Astrocyte (in vitro differentiated cells and primary cell): ENCODE measurements at places on chromosomes 7 and 10.

GRCh38 chr7:32093415-32094408, 23.5 kb upstream of the PDE1C start:
- DNase-seq: peak; percentile 96

DNA sequence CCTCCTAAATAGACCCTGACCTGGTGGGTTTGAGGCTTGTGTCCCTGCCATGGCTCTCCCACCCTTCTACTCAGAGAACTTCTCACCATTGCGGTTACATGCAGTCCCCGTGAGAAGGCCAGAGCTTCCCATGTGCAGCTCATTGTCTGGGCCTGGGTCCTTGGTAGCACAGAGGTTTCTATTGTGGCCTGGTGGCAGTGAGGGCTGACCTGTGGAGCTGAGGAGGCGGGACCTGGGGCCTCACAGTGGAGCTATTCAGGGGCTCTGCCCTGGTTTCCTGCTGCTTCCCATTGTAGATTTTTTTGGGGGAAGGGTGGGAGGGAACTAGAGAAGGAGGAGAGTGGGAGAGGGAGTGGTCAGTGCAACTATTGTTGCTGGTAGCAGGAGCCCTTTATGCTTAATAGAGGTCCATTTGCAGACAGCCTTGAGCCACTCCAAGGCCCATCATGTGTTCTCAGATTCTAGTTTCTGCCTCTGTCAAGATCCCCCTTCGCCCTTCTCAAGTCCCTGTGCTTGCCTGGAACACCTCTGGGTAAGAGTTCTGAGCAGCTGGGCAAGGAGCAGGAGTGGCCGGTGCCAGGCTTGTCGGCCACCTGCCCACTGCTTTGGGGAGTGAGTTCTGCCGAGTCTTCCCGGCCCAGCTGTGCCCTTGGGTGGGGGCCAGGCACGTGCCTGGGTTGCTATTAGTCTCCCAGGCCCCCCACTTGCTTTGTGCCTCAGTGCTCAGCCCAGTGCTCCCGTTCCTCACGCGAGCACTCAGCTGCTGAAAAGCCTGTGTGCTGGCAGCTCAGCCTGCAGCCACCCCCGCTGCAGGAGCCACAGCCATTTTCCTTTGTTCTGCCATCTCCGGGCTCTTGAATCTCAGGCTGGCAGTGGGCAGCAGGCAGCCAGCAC, 10.7 kb downstream of the TSPAN14 start:
- DNase-seq: peak; percentile 43

GRCh38 chr7:954330-955238, at the start of gene ADAP1:
TSS of gene ADAP1 (minus strand) at chr7:954680. CDS start at chr7:954477, 203 bp downstream.
- DNase-seq: peak; percentile 30

DNA sequence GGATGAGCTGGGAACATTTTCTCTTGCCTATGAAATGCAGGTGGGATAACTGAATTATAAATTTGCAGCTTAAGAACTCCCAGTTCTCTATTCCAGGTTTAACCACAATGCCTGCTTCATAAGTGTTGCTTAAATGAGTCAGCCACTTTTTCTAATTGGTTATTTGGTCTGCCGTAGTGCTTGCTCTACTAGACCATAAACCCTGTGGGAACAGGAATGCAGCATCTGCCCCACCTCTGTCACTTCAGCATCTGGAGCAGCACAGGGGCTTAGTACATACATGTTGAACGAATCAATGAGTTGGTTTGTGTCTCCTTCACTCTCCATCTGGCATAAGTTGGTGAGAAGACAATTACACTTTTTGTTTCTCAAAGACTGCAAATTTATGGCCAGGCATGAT, 95.2 kb upstream of the PTER start:
- no peak for DNase-seq

- no peak for DNase-seq
Observed at GRCh38 chr7:155412416-155413253, 45.3 kb upstream of the EN2 start.

- DNase-seq: no peak
Observed at GRCh38 chr10:132275426-132276178, 32.1 kb downstream of the STK32C start.

- no peak for DNase-seq
Observed at GRCh38 chr7:139523968-139524815, 707 bp downstream of the CLEC2L start.

- no peak for DNase-seq
Observed at GRCh38 chr10:60003651-60004523, 97.5 kb upstream of the CCDC6 start.

- peak; percentile 76 for DNase-seq
Observed at GRCh38 chr7:88219781-88220747, at the start of gene SRI. TSS of gene SRI (minus strand) at chr7:88220038. CDS start at chr7:88220026, 12 bp downstream.

DNA sequence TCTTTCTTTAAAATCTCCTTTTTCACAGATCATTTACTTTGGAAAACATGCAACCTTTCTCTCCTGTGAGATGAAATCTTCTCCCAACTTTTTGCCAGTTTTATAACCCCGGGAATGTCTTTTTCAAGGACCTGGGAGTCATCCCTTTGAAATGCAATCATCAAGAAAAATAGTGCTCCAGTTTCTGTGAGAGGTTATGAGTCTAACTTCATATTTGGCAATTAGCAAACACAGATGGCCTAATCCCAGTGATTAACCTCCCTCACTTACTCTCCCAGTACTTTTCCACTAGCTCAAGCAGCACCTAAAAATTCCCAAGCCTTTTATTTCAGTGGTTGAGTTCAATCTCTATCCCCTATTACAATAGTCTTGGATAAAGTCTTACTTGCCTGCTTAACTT, 185.8 kb upstream of the TMEM106B start:
- peak; percentile 47 for DNase-seq

DNA sequence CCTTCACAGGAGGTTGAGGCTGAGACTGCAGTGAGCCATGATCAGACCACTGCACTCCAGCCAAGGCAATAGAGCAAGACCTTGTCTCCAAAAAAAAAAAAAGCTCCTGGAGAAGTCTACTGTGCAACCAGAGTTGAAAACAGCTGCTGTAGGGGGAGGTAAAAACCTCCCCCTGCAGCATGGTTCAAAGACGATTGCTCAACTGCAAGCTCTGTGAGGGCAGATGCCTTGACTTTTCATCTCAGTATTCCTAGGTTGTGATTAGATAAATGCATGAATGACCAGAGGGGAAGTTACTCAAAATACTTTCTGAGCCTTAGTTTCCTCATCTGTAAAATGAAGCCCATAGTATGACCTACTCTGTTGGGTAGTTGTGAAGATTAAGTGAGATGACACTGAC, 25.0 kb upstream of the PPA1 start:
- DNase-seq: no peak

DNA sequence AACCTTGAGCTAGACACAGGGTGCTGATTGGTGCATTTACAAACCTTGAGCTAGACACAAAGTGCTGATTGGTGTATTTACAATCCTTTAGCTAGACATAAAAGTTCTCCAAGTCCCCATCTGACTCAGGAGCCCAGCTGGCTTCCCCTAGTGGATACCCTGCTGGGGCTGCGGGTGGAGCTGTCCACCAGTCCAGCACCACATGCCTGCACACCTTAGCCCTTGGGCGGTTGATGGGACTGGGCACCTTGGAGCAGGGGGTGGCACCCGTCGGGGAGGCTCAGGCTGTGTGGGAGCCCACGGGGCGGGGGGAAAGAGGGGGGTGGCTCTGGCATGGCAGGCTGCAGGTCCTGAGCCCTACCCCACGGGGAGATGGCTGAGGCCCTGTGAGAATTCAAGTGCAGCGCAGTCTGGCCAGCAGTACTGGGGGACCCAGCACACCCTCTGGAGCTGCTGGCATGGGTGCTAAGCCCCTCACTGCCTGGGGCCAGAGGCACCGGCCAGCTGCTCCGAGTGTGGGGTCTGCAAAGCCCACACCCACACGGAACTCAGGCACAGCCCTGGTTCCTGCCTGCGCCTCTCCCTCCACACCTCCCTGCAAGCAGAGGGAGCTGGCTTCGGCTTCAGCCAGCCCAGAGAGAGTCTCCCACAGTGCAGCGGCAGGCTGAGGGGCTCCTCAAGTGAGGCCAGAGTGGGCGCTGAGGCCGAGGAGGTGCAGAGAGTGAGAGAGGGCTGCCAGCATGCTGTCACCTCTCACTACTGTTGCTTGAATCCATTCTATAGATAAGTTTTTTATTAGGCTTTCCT, 369.8 kb upstream of the SMIM30 start:
- no peak for DNase-seq

- no peak for DNase-seq
Observed at GRCh38 chr10:59880971-59881510, 25.3 kb downstream of the CCDC6 start.

GRCh38 chr7:42023262-42023661, 213.7 kb downstream of the GLI3 start:
- no peak for DNase-seq

DNA sequence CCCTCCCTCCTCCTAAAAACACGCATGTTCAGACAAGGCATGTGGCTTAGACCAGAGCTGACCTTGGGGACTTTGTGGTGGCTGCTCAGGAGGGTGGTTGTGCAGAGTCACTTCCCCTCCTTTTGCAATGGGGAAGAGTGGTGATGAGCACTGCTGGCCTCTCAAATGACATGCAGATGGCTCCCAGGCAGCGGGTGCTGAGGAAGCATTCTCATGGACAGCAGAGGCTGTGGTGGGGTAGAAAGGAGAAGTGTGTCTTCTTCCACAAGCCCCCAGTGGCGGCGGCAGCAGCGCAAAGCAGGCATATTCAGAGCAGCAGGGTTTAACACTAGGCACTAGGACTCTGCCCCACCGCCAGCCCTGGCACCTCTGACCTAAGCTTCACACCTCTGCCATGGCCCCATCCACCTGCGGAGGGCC, 105.9 kb upstream of the ANLN start:
- DNase-seq: no peak

- DNase-seq: no peak
Observed at GRCh38 chr7:81355911-81356310, 413.9 kb downstream of the HGF start.

- DNase-seq: no peak
Observed at GRCh38 chr10:51308116-51308515, 233.8 kb downstream of the PRKG1 start.

GRCh38 chr10:117720931-117721835, 178.6 kb downstream of the EMX2 start:
- DNase-seq: no peak

GRCh38 chr10:63773962-63774361, 252.8 kb downstream of the REEP3 start:
- DNase-seq: no peak

DNA sequence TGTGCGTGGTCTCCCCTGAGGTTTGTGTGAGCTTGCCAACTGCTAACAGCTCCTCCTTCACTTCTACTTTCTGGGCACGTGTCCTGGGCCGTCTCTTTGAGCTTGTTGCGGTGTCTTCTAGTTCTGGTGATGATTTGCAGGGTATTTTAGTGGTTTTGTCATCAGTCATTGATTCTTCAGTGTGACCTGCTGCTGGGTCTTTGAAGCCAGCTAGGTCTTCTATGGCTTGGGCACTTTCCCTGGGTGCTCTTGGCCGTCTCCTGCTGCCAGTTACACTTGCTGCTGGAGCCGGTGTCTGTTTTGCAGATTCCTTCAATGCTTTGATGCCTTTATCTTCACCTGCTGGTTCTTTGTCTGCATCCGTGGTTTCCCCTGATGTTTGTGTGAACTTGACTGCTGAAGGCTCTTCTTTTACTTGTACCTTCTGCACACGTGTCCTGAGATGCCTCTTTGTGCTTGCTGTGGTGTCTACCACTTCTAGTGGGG, 23.0 kb downstream of the MKI67 start:
- no peak for DNase-seq

DNA sequence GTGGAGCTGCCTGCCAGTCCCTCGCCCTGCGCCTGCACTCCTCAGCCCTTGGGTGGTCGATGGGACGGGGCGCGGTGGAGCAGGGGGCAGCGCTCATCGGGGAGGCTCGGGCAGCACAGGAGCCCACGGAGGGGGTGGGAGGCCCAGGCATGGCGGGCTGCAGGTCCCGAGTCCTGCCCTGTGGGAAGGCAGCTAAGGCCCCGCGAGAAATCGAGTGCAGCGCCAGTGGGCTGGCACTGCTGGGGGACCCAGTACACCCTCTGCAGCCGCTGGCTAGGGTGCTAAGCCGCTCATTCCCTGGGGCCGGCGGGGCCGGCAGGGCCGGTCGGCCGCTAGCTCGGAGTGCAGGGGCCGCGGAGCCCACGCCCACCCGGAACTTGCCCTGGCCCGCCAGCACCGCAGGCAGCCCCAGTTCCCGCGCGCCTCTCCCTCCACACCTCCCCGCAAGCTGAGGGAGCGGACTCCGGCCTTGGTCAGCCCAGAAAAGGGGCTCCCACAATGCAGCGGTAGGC, 565.9 kb upstream of the NRG3 start:
- no peak for DNase-seq

- peak; percentile 99 for DNase-seq
Observed at GRCh38 chr7:77798394-77799077, at the start of the genes PHTF2 and TMEM60. TSS of gene PHTF2 (plus strand) at chr7:77798773. TSS of gene TMEM60 (minus strand) at chr7:77798434. CDS start at chr7:77794373, 4,061 bp downstream.

- no peak for DNase-seq
Observed at GRCh38 chr10:82889728-82890127, 1014.7 kb downstream of the NRG3 start.

GRCh38 chr10:28431139-28431538, 101.8 kb upstream of the WAC start:
- DNase-seq: no peak

DNA sequence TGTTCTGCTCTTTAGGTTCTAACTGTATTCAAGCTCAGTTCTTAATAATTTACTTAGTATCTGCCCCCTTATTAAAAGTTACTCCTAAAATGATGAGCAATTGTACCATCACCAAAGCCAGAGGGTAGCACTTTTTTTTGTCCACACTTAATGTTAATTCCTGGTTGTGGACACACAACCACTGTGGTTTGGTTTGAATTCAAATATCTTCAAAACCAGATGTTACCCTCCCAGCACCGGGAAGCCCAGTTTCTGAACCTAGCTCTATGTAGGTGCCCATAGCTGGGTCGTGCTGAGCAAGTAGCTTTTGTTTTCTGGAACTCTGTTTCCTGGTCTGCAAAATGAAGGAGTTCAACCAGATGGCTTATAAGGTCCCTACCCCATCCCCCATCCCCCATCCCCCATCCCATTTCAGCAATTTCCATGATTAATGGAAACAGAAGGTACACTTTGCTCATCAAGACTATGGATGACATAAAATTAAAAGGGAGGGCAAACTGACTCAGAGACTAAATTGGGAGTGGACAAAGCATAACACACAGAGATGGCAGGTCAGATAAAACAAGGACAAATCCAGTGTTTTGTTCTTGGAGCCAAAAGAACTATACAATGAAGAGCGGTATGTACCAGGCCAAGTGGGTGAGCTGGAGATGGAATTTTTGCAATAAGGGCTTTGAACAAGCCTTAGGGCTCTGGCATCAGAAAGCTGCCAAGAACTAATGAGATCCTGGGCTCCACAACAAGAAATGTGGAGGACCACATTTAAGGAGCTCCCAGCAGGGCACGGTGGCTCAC, 56.7 kb downstream of the DLG5 start:
- peak; percentile 39 for DNase-seq

- DNase-seq: no peak
Observed at GRCh38 chr7:32472015-32472414, 18.2 kb downstream of the LSM5 start.
